Left lobe of liver (tissue), 2 donors: ENCODE measurements at places on chromosomes 6 and 20. TPM values are rescaled to one million over a fixed set of nuclear protein-coding genes. Genes with fewer than 3 reads are reported as not detected.

Gene PRKN
- 1.2 TPM for total RNA-seq

Gene ZNF343
- total RNA-seq = 4.3 TPM

Gene MLIP
- 18.4 TPM for total RNA-seq

Gene RBPJL
- 0.23 TPM for total RNA-seq

Gene SMLR1
- 22.2 TPM for total RNA-seq

GRCh38 chr20:41249411-41250281 is 67.9 kb downstream of the ZHX3 start:
- DNase-seq = no peak

DNA sequence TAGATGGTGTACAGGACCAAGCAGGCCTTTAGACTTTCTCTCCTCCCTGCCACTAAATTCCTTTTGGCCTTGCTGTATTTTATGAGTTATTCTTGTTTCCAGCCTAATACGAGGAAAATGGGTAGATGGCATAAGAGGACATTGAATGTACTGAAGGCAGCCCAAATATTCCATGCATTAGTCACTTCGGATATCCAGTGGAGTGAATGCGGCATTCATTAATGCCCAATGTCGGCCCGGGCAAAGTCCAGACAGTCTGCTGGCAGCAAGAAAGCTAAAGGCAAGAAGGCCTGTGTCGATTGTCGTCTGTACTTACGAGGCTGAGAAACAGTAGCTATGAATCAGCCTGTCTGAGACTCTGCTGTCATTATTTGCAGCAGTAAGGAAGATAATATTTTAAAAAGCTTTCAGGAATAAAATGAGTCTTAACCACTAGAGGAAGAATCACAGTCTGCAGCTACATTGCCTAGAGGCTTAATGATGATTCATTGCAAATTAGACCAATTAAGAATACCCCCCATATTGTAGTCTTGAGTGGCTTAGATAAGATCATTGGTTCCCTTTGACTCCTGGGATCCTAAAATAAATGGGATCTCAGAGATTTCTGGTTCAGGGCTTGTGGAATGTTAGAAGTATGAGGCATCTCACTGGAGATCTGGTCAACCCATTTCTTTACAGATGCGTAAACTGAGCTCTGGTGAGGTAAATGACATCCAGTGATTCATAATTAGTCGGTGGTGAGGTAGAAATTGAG is 534.1 kb upstream of the JAG1 start:
- DNase-seq = no peak

- DNase-seq = no peak
These were observed 116.5 kb downstream of the TCP11 start for GRCh38 chr6:35024551-35025054.

DNA sequence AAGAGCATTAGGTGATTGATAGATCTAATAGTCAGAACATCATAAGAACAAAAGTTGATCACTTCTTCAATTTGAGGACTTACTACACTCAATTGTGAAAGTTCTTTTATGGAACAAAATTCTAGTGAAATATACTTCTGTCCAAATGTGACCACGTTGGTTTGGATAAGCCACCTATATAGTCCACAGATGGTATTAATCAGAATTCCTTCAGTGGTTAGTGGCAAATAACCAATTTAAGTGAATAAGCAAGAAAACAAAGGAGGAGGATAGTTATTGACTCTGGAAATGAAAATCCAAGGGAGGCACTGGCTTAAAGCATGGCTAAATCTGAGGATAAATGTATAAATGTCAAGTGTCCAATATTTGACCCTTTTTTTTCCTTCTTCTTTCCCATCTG is 268.5 kb upstream of the MARCKS start:
- DNase-seq = no peak

DNA sequence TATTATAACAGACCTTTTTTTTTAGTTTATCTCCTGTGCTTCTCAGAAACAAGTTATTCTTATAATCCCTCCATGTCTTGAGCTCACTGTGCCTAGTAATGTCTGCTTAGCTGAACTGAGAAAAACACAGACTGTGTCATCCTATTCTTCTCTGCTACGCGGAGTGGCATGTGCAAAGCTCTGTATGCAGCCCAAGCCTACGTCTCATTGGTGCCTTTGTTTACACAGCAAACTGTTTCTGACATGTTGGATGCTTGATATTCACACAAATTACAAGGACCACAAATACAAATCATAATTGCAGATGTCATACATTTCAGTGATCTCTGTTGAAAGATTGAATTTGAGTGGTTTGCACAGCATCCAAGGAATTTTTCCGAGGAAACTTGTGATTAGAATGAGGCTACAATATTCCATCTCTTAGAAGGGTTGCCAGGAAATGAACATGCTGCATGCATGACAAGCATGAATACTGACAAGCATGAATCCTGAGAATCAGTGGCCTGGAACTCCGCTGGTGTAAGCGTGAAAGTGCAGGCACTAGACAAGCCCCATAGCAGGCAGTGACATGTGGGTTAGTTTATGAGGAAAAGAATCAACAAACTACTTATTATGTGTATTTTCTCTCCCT is 128.4 kb upstream of the SGK1 start:
- DNase-seq = no peak

DNA sequence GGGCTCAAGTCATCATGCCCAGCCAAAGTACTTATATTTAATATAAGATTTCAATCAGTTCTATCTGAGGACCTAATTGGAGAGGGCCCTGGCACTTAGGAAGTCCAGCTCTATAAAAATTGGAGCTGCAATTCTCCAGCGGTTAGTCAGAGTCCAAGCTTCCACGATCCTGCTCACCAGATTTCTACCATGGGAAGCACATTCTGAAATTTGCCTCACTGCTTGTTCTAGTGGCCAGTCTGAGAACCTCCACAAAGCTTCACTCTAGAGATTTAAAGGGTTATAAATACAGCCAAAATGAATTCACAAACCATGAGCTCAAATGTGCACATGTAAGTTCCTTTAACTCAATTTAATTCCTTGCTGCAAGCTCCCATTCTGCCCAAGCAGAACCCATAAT is 33.5 kb downstream of the PNLDC1 start:
- DNase-seq = no peak

DNA sequence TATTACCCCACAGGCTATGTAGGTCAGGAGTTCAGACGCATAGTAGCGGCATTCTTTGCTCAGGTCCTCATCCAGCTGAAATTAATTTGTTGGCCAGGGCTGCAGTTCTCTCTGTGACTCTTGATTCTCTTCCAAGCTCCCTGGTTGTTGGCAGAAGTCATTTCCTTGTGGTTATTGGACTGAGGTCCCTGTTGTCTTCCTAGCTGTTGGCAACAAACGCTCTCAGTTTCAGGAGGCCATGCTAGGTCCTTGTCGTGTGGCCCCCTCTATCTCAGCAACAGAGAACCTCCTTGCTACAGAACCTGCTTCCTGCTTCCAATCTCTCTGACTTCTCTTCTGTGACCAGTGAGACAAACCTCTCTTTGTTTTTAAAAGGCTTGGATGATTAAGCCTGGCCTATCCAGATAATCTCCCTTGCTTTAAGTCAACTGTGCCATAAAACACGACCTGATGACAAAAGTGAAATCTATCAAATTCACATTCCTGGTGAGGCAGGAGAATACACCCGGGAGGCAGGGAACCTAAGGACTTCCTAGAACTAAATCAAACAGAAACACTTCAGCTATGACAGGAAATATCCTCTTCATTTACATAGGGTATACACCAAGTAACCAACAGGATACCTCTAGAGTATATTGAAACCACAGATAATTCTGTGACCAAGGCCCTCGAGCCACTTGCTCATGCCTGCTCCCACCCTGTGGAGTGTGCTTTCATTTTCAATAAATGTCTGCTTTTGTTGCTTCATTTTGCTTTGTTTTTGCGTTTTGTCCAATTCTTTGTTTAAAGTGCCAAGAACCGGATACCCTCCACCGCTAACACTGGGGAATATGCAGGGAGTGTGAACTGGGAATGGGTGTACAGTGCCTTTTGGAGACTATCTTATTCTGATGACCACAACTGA is 196.0 kb downstream of the BTBD3 start:
- peak; percentile 52 for DNase-seq

DNA sequence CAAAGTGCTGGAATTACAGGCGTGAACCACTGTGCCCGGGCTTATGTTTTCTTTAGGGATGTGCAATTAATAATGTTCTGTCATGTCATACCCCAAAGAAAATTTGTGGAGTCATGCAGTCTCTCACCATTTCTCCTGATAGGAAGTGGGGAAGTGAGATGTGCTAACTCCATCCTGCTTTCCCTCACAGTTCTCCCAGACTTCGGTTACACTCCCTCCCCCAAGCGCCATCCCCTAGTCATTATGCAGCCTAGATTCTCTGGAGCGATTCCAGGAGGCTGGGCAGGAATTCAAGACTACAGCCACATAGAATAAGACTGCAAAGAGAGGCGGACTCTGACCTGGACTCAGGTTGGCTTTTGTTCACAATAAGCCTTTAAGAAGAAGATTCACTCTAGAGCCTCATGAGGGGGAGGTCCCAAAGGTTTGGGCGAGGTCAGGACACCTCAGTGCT is 271.4 kb downstream of the ALDH8A1 start:
- peak; percentile 58 for DNase-seq

DNA sequence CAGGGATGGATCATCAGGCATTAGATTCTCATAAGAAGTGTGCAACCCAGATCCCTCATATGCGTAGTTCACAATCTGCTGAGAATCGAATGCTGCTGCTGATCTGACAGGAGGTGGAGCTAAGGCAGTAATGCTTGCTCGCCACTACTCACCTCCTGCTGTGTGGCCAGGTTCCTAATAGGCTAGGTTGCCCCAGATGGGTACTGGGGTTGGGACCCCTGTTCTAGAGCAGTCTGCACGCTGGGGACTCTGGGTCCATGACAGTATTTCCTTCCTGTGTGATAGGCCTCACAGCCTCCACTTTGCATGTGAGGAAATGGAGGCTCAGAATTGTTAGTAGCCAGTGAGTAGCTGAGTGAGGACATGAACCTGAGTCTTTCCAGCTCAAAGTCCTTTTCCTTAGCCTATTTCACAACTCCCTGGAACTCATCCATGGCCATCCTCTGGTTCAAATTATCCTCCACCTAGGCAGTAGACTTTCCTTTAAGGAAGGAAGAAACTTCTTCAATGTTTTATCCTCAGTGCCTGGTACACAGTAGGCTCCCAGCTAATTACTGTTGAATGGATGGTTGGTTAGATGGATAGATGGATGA is 117.2 kb downstream of the SYCP2 start:
- peak; percentile 22 for DNase-seq

GRCh38 chr6:145485288-145485687 is 250.0 kb downstream of the EPM2A start:
- no peak for DNase-seq

DNA sequence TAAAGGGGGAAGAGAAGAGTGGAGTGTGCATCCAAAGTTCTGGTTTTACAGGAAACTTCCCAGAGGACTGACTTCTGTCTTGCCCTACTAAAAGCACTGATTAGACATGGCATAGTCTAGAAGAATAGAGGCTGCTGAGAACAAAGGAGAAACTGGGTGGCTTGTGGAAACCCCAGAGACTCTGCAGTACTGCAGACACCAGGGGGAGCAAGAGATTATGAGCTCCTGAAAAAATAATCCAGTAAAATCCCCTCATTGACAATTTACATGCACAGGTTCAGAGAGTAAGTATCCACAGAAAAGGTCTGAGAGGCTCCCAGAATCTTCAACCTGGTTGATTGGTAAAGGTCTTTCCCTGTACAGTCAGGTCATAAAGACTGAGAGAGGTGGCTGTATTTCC is 48.7 kb upstream of the CLVS2 start:
- no peak for DNase-seq

DNA sequence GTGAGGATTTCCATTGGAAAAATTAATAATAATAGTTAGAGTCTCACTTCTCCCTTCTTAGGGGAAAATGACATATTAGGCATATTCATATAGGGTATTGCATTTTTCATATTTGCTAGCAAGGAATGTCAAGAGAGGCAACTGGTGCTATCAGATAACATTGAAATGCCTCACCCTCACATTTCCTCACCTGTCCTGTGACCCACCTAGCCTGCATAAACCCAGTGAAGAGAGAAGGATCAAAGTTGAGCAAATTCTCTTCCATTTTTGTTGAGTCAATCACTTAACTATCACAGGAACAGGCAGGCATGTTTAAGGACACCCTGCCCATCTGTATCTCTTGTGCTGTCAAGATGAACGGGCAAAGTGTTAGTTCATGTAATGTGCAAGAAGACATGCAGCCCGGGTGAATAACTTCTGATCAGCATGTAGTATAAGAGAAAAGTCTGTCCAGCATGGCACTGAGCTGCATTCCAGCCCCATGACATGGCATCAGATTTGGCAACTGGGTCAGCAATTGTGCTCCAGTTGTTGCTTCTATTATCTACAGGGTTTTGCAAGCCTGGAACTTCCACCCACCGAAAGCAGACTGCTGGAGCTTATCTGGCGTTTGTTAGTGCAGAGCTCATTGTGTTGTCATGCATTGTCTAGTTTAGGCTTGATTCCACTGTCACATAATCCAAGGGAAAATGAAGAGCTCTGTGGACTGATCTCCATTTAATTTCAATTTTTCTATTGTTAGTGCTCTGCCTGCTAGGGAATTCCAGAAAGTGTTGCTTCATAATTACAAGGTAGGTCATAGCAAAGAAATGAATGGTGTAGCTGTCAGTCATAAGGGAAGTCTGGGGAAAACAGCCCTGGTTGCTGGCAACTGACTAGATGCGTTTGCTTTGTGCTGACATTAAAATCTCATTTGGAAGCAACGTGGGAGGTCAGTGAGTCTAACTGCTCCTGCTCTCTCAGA is 138.4 kb upstream of the TNFAIP3 start:
- no peak for DNase-seq

GRCh38 chr6:149701714-149702113 is 16.2 kb downstream of the LATS1 start:
- no peak for DNase-seq
